Fibroblast of skin of back (primary cell): ENCODE measurements at places on chromosomes 16 and 17.

DNA sequence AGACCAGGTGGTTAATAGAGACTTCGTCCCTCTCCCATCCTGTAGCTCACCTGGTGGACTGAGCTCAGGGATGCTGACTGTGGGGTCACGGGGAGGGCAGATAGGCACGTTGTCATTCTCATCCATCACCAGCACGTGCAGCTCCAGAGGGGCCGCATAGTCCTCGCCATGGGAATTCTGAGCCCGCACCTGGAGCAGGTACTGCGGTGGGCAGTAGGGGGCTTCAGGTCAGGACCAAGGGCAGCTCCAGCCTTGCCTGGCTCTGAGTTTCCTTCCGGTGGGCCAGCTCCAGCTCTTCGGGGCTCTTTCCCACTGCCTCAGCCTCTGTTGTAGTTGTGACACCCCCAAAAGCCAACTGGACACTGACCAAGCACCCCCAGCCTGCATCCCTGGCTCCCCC lies 5.6 kb downstream of the CDH16 start:
- DNase-seq, result no peak

GRCh38 chr16:85055493-85056210 lies 28.1 kb downstream of the KIAA0513 start:
- peak; percentile 37 for DNase-seq

DNA sequence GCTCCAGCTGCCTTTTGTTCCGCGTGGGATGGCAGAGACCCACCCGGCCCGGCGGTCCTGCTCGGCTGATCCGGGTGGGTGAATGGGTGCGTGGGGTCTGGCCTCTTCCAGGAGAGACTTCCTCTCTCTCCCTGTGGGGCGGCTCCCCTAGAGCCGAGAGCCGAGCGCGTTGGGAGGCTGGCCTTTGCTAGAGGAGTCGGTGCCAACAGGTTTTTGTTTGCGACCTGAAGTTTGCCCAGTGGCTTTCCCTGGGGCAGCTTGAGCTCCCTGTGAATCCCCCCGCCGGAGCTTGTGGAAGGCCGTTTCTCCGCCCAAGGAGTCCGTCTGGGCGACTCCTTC lies 970 bp downstream of the EPN2 start:
- no peak for DNase-seq

DNA sequence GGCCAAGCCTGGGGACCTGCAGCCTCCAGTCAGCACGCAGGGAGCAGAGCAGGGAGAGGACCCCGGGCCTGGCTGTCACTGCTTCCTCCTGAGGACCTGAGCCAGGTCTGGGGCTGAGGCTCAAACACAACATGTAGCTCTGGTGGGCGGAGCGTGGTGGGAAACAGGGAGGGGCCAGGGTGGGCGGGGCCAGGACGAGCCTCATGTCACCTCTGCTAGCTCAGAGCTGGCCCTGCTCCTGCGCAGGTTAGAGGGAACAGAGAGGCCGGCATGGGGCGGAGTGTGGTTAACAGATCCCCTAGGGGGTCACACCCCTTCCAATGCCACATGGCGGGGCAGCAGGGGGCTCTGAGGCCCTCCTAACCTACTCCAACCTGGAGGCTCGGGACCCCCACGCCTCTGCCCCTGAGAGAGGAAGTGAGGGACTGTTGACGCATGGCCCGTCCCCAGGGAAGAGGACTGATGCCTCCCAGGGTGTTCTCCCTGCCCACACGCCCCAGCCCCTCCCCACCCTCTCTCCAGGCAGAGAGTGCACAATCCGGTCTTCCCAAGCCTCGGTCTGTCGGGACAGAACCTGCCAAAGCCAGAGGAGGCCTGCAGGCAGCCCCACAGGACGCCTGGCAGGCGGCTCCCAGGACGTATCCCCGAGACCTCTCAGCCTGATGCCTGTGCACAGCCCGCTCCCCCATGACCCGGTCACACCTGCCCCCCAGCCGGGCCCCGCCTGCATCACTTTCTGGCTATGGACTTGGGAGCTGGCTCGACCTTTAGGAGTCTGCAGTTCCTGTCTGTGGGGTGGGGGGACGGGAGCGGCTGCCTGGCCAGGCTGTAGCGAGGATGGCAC lies 15.2 kb downstream of the PIEZO1 start:
- no peak for DNase-seq

GRCh38 chr17:49703557-49704277 lies 4.0 kb downstream of the SLC35B1 start:
- DNase-seq, result peak; percentile 29

DNA sequence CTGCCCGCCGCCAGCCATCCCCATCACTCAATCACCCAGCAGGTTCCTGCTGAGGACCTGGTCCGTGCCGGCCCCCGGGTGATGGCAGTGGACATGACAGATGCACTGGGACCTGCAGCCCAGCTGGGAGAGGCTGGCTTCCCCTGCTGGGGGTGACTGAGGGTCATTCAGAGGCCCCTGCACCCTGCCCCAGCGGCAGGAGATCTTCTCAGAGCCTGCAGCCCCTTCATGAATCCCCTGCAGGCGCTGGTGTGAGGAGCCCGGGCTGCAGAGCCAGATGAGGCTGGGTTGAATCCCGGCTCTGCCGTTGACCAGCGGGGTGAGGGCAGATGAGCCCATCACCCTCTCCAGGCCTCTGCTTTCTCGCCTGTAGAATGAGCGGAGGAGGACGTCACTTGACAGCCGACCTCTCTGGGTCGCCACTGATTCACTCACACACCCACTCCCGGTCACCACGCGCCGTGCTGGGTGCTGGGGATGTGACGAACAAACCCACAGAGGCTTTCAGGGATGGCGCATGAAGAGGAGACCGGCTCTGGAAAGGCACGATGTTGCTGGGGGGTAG lies 95.2 kb upstream of the CIBAR2 start:
- DNase-seq, result no peak

- DNase-seq, result no peak
Observed at GRCh38 chr17:15915961-15916360, 29.0 kb upstream of the ADORA2B start.
